GDM1 (cell line): ENCODE measurements at places on chromosomes 3 and 15.

DNA sequence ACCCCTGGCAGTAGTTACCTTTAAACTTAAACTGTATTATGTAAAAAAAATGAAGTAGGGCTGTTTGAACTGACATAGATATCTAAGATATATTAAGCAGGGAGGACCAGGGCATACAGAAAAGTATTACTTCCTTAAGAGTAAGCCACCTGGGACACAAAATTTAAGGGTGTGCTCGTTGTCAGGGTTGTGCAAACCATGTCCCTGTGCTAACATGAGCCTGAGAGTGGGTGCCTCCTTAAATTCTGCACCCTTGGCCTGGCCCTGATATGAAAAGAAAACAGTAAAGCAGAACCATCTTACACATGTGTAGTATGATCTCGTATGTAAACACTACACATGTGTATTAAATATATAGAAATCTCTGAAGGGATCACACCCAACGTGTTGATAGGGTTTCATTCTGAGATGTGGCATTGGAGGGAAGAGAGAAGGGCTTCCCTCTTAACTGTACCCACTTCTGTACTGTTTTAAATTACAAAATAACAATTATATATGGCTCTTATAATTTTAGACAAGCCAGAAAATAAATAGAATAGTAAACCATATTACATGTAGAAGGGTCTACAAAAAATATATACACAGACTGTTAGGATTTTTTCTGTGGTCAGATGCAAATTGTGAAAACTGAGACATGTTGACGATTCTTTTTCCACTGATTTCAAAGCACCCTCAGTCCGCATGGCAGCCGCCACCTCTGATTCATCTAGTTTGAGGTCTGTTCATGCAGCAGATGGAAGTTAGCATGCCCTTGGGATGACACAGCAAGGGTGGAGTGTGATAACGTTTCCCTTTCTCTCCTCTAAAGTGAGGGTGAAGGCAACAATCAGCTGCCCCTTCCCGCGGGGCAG, 400.8 kb upstream of the PROK2 start:
- no peak for DNase-seq

- no peak for DNase-seq
Observed at GRCh38 chr15:58015565-58015964, 49.9 kb downstream of the ALDH1A2 start.

DNA sequence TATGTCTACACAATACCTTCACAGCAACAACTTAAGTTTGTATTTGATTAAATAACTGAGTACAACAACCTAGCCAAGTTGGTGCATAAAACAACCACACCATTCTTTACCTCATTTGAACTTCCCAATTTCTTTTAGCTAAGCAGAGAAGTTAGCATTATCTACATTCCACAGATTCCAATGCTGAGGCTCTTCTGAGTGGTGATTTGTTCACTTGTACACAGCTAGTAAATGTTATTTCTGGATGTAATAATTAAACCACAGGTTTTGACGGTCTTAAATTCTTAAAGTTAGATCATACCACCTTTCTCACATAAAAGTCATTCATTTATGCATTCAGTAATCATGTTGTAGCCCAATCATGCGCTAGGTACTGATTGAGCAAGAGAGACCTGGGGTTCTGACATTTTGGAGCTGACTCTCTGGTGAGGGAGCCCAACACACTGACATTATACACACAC, 102.5 kb downstream of the SST start:
- DNase-seq, result no peak

DNA sequence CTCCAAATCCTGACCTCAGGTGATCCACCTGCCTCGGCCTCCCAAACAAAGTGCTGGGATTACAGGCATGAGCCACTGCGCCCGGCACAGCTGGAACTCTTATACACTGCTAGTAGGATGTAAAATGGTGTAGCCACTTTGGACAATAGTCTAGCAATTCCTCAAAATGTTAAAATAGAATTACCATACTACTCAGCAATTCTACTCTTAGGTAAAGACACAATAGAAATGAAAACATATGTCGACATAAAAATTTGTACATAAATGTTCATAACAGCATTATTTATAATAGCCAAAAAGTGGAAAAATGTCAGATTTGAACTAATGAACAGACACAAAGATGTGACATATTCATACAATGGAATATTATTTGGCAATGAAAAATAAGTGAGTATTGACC, 33.4 kb downstream of the RAD18 start:
- DNase-seq, result no peak

- DNase-seq, result no peak
Observed at GRCh38 chr15:76353023-76353577, 16.5 kb downstream of the ISL2 start.

DNA sequence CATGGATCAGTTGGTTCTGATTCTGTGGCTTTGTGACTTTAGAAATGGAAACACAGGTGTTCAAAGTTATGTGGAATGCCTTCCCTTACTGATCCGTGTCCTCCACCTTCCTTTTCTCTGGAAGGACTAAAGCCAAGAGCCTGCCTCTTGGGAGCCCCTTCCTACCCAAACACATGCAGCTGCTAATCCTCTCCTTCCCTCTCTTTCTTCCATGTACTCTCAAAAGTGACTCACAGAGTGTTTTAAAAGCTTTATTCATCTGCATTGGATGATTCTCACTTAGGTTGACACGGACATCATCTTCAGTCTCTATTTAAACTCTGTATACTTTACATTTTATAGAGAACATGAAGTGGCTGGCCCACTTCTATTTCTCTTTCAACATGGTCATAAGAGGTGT, 856.5 kb upstream of the ARPP21 start:
- DNase-seq, result no peak

DNA sequence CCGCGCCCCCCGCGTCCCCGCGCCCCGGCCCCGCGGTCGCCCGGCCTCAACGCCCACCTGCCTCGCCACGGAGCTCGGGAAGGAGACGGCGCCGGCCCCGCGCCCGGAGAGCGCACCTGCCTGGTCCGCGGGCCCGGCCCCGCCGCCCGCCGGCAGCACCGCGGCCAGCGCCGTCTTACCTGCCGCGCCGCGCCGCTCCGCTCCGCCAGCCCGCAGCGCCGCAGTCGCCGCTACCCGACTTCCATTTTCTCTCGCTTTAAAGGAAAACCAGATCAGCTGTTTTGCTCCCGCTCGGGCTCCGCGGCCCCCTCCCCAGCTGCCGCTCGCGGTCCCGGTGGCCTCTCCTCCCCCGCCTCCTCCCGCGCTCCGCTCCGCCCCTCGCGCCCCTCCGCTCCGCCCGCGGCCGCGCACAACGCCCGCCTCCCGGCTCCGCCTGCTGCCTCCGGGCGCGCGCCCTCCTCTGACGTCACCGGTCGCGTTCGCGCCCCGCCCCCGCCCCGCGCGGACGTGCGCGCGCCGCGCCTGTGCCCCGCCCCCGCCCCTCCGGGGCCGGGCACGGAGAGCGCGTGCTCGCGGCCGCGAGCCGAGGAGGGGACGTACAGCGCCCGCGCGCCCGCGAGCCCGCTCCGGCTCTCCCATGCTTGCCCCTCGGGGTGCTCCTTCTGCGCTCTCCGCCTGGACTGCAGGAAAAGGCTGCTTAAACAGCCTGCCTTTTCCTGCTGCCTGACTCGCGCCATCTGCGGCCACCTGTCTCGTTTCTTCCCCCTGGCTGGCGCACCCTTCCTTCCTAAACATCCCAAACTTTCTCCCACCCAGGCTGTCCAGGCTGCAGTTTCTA, 159.8 kb upstream of the CHRNA7 start:
- DNase-seq, result peak; percentile 79

GRCh38 chr3:119636249-119636648, 24.1 kb downstream of the POPDC2 start:
- DNase-seq, result no peak

DNA sequence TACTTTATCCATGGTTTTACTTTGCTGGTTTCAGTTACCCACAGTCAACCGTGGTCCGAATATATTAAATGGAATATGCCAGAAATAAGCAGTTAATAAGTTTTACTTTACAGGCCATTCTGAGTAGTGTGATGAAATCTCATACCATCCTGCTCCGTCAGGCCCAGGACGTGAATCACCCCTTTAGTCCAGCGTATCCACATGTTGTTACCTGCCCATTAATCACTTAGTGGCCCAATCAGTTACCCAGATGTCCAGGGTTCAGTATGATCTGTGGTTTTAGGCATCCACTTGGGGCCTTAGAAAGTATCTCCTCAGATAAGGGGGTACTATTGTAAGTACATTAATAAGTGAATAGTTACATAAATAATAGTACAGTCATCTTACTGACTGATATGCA, 88.0 kb downstream of the TTBK2 start:
- DNase-seq, result no peak

DNA sequence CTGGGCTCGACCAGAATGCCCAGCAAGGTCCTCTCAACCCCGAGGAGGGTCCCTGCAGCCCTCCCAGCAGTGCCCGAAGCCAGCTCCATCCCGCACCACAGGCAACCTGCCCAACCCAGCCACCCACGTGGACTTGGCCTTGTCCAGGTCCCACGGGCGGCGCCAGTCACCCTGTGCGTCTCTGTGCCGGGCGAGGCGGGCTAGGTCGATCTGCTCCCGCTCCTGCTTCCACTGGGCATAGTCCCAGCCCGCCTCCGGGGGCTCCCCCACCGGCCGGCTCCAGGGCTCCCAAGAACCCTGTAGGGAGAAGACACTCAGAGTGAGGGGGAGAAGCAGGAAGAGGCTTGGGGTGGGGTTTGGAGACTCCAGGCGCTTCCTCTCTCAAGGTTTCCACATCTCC, 3.1 kb downstream of the CCDC9B start:
- DNase-seq, result no peak

DNA sequence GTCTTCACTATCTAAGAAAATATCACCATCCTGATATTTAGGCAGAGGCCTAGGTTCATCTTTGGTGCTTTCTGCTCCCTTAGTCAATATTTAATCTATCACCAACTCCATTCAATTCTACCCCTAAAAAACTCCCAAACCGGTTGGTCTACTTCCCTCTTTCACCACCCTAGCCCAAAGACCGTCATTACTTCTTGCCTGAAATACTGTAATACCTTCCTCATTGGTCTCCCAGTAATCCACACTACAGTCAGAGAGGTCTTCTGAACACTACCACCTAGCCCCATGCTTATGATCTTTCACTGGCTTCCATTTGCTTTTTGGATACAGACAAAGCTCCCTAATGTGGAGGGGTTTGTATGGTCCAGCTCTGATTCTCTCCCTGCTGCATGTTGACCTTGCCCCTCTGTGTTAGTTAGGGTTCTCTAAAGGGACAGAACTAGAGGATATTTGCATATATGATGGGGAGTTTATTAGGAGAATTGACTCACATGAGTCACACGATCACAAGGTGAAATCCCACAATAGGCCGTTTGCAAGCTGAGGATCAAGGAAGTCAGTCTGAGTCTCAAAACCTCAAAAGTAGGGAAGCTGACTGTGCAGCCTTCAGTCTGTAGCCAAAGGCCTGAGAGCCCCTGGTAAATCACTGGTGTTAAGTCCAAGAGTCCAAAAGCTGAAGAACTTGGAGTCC, 36.4 kb upstream of the ATP2C1 start:
- peak; percentile 31 for DNase-seq

DNA sequence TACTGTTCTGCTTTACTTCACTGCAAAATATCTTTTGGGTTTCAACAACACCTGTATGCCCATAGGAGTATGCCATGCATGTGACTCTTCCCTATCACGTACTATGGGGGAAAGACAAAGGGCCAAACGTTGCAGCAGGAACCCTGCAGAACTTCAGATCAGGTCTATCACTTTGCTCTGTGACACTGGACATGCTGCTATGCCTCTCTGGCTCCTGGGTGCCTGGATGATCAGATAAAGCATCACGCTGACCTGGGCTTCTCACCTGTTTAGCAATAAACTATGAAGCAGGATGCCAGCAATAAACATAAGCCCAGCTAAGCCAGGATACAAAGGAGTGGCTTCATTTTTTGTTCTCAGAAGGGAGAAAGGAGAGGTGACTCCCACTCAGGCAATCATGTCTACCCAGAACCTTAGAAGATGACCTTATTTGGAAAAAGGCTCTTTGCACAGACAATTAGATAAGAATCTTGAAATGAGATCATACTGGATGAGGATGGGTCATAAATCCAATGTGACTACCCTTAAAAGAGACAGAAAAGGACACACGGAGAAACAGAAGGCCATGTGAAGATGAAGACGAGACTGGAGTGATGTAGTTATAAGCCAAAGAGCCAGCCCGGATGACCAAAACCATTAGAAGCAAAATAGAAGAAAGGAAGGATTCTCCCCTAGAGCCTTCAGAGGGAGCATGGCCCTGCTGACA, 19.3 kb downstream of the POMGNT2 start:
- no peak for DNase-seq

GRCh38 chr3:121566773-121567172, 976 bp upstream of the ARGFX start:
- DNase-seq, result no peak

GRCh38 chr15:50134524-50135024, 15.5 kb upstream of the ATP8B4 start:
- DNase-seq, result peak; percentile 78

GRCh38 chr3:58326267-58326900, 6.3 kb upstream of the PXK start:
- DNase-seq, result no peak

GRCh38 chr3:98536456-98537017, 4.8 kb downstream of the GPR15 start:
- DNase-seq, result no peak

- no peak for DNase-seq
Observed at GRCh38 chr3:99365979-99366378, 272.4 kb upstream of the COL8A1 start.

DNA sequence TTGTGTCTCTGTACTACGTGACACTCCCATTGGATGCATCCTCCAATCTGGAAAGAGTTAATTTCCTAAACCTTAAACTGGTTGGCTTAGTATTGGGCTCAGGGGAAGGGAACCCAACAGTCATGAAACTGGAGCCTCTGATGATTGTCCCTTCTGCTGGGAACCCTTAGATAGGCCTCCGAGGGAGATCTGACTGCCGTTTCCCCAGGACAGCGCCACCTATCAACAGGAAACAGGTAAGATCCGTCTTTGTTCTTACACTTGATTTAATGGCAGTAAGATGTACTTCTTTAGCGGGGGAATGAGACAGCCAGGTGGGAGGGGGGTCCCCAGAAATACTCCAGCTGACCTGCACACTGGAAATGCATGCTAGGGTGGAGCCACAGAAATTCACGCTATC, 1749.6 kb downstream of the SI start:
- no peak for DNase-seq

- no peak for DNase-seq
Observed at GRCh38 chr3:82462977-82463376, 701.5 kb upstream of the GBE1 start.

DNA sequence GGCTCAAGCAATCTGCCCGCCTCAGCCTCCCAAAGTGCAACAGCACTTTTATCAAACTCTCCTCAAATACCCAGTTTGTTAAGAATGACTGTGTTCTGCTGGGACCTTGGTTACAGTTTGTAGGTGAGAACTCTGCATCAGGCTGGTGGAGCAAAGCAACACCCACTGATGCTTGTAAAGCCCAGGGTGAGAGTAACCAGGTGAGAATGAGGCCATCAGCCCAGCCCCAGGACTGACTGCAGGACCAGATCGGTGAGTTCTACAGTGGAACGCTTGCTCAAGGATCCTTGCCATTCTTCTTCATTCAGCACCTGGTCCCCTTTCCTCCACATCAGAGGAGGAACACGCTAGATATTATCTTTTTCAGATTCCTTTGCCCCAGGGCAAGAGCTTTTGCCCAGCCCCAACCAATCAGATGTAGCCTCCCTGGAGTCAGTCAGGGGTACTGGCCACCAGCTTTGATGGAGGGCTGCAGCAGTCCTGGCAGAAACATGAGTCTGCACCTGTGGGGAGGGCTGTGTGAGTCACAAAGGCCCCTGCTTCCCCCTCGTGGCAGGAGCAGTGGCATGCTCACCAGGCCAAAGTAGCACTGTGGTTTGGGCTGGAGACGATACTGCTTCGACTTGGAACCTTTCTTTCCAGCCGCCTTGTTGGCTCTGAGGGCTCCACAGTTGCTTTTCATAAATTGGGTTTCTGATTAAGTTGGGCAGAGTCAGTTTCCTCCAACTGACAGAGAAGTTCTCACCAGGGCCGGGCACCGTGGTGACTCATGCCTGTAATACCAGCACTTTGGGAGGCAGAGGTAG, 3.5 kb upstream of the SHISA5 start:
- DNase-seq, result peak; percentile 58
